ENCODE measurements at places on chromosomes 7 and 10. TPM values are rescaled to one million over a fixed set of nuclear protein-coding genes. Genes with fewer than 3 reads are reported as not detected.

GRCh38 chr10:16116404-16117304 lies 256.3 kb upstream of the MINDY3 start:
- peak; percentile 47 for DNase-seq

DNA sequence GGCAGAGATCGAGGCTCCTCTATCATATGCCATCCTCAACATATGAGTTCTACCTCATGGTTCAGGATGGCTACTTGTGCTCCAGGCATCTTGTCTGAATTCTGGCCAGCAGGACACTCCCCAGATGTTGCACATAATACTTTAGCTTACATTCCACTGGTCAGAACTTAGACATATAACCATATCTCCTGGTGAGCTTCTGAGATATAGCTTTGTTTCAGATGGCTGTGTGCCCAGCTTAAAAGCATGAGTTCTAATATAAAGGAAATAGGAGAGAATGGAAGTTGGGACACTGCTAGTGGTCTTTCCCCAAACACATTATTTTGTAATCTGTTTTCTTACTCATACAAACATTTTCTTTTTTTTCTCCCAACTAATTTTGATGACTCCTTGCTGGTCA lies 50.8 kb upstream of the IFRD1 start:
- no peak for DNase-seq

DNA sequence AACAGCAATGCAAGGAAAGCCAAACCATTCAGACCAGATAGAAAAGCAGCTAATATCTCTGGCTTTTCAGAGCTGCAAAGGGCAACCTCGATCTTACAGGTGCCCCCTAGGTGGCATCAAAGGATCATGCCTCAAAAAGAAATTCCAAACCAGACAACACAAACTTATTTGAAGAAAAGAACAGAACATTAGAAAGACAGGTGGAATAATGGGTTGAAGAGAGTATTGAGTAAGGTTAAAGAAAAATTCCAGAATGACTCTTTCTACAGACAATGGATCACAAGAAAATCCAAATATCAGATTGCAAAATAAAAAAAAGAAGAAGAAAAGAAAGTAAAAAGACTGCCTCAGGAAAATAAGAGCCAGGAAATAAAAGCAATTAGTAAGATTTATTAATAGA lies 213.7 kb downstream of the ELMO1 start:
- DNase-seq, result no peak

DNA sequence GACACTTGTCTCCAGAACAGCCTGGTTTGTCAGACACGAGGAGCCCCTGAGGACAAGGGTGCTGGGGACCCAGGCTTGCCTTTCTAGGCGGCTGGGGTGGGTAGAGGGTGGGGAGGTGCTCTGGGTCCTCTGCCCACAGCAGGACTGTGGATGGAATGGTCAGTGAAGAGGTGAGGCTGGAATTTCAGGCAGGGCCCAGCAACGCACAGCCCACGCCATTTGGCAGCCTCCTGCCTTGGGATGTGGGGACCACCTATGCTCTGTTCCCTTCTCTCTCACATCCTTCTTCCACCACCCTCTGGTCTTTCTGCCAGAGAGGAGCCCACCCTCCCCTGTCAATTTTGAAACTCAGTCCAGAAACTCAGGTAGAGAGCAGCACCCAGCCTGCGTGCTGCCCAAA lies 103.2 kb downstream of the CXCL12 start:
- DNase-seq, result no peak

- peak; percentile 90 for DNase-seq
Measured at GRCh38 chr7:128259131-128260061, 18.3 kb downstream of the LEP start.

DNA sequence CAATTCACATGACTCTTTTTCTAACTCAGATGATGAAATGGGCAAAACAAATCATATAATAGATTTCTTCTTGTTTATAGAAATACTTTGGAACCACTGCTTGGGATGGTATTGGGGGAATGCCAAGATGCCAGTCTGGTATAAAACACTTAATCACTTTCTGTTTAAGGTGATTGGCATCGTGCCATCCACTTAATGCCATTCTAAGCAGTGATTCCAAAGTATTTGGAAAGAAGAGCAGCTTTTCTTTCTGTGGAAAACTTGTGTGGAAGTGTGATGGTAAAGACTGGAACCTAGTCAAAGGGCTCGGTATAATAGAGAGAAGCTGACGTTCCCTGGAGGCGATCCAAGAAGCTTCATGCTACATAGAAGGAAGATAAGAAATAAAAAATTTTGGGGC lies 120.6 kb downstream of the TMEM26 start:
- no peak for DNase-seq

DNA sequence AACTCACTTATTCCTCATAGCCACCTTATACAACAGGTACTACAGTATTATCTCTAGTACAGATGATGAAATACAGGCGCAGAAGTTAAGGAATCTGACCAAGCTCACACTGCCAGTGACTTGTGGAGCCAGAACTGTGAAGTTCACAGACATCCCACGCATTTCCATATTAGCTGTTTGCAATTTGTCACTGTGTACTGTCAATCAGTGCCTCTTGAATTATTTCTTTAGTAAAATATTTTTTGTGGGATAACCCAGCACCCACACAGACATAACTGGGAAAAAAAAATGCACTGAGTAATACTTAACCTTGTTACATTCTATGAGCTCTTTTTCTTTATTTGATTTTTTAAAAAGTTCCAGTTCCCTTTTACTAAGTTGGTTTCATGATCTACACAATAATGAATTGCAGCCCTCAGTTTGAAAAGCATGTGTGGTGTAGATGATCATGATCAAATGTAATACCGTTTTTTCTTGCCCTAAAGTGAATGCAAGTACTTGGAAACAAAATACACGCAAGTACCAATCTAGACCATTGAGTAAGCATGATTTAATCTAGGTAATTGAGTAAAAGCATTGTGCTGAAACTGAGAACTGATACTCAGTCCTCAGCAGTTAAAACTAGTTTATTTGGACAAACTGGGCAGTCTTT lies 14.1 kb downstream of the CUL1 start:
- DNase-seq, result no peak

GRCh38 chr7:12731775-12732174 lies 44.3 kb downstream of the ARL4A start:
- DNase-seq, result no peak

DNA sequence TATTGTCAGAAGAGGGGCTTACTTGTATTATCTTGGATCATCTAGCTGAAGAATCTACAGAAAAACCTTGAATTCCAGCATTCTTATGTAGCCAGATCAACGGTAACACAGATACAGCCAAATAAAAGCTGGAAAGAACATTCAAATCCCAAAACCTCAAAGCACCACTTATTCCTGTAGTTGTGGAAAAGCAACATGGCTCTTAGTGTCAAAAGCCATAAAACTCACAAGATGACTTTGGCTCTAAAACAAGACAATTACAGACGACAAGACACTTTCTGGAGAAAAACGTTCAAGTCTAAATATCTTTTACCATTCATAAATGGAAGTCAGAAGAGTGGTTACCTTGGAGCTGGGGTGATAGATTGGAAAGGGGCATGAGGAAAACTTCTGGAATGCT lies 173.0 kb downstream of the HERPUD2 start:
- DNase-seq, result no peak

DNA sequence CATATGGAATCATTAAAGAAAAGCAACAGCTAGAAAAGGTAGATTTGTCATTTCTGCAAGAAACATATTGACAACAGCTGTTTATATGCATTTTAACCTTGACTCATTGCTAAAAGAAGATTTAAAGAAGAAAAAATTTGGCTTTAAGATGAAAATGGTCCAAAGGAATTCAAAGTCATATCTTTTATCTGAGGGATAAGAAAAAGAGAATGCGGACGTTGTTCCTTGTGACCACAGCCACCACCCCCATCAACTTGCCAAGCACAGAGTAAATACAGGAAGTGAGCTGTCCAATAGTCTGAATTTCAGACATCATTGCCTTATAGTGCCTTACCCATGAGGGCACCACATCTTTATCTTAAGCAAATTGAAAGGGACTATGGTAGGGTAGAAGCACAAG lies 7.3 kb upstream of the CRPPA start:
- DNase-seq, result no peak

- DNase-seq, result peak; percentile 90
Measured at GRCh38 chr7:73612598-73613269, 11.6 kb downstream of the MLXIPL start.

- DNase-seq, result no peak
Measured at GRCh38 chr10:3570855-3571266, 214.1 kb downstream of the KLF6 start.

DNA sequence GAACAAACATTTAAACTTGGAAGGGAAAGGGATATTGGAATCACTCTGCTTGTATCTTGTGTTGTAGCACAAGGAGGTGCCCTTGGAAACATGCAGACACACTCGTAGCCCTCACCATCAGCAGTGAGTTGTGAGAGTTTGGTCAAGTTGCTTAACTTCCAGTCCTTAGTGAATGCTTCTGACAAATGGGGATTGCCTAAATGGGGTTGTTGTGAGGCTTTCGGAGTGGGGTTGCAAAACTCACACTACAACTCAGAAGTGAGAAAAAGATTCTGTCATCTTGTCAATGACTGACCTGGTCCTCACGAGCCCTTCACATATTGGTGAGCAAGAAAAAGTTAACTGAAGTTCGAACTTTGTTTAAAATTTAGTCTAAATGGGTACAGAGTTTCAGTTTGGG lies 29.0 kb upstream of the GSDME start:
- DNase-seq, result no peak

GRCh38 chr7:50733552-50733951 lies 49.1 kb downstream of the GRB10 start:
- DNase-seq, result peak; percentile 73

DNA sequence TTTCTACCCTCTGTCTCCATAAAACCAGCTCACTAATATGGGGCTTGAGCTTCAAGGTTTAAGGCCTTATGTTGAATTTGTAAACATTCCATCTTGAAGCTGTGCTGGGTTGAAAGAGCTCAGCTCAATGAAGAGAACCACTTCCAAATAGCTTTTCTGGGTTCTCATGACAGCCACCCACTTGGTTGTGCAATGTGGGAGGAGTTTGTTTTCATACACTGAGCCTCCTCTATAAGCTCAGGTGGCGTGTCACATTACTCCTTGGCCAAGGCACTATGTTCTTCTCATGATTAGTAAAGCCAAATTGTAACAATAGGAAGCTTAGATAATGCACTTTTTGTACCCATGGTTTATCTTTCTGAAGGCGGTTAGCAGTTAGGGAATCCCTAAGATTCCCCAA lies 265.6 kb downstream of the PTEN start:
- no peak for DNase-seq

DNA sequence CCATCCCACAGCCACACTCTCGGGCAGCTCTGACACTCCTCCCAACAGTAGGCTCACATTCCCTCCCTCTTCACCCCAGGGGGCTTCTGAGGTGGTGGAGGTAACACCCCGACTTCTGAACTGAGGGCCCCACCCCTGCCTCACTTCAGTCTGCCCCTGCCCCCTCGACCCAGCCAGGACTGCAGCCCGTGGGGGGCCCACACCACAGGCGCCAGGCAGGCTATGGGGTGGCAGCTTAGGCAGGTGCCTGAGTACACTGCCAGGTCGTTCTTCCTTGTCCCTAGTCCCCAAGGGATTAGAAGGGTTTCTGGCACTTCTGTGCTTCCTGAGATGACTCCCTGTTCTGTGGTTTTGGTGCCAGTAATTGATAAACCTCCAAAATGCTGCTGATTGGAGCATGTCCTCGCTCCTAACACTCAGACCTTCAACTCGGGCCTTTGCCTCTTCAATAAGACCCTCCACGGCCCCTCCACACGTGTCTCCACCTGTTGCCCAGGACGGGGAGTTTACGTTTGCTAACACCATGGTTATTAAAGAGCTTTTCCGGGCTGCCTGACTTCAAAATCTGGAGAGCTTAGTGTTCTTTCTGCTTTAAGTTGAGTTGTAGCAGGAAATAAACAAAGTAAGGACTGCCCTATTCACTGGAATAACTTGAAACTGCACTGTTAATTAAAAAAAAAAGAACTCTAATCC lies 23.8 kb upstream of the LARP4B start:
- no peak for DNase-seq

- DNase-seq, result no peak
Measured at GRCh38 chr7:6165075-6165474, 107.3 kb downstream of the CYTH3 start.

- no peak for DNase-seq
Measured at GRCh38 chr10:67776371-67776770, 61.6 kb downstream of the DNAJC12 start.

DNA sequence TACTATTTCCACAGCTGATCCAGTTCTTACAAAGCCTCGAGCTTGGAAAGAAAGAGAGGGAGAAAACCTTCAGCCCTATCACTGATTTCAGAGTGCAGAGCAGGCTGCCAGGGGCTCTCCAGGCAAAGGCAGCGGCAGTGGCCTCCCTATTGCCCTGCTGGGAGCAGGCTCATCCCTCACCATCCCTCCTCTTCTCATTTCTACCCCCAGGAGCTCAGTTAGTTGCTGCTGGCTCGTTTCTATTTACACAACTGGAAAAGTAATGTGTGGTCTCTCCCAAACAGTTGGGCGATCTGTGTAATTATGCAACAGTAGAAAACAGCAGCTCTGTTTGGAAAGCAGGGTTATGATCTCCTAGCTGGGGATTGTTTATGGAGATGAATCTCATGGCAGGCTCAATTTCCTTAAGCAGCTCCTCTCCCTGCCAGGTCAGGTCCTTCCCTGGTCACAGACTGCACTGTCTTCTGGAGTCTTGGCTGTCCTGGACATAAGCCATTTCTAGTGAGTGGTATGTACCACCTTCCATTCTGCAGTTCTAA lies 28.7 kb upstream of the TNS3 start:
- no peak for DNase-seq

GRCh38 chr7:157616426-157616825 lies 279.6 kb downstream of the DNAJB6 start:
- DNase-seq, result no peak

DNA sequence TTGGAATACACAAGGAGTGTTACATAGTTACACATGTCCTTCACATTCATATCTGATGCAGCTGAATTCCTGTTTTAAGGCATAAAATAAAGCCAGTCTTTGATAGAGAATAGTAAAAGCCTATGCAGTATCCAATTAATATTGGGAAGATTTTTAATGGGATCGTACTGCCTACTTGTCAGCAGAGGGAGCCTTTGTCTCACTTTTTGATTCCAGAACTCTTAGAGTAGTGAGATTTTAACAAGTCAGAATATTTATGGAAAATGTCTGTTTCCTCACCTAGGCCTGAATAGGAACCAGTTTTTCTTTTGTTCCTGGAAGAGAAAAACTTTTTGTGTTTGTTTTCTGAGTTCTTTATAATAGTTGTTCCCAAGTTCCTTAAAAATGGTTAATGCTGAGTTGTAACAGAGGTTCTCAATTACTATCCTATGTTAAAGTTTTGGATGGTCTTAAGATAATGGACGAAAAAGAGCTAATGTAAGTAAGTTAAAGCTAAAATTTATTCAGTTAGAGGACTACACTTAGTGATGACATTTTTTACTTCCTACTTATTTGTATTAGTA lies 114.0 kb downstream of the BBS9 start:
- DNase-seq, result peak; percentile 15

The SPDYE1 gene
- total RNA-seq, result not detected

The MPP7 gene
- total RNA-seq, result 79.4 TPM

The DKK1 gene
- 1,709 TPM for total RNA-seq

The NXPH1 gene
- 3.1 TPM for total RNA-seq

The PAX4 gene
- total RNA-seq, result not detected

The RASA4 gene
- total RNA-seq, result 7.2 TPM

The FAM107B gene
- total RNA-seq, result 209 TPM

The TET1 gene
- total RNA-seq, result 19.1 TPM

The NME8 gene
- not detected for total RNA-seq
